ENCODE measurements at places on chromosomes 3 and 15.

DNA sequence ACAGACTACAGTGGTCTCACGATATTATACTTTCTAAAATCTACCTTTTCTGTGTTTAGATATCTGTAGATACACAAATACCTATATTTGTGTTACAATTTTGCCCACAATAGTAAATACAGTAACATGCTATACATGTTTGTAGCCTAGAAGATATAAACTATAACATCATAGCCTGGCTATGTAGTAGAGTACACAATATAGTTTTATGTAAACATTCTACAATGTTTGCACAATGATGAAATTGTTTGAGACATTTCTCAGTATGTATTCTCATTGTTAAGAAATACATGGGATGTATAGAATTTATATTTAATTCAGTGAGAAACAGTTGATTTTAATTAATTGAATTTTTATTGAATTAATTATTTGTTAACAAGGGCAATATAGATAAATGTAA, 1367.0 kb downstream of the OTOL1 start:
- no peak for DNase-seq

DNA sequence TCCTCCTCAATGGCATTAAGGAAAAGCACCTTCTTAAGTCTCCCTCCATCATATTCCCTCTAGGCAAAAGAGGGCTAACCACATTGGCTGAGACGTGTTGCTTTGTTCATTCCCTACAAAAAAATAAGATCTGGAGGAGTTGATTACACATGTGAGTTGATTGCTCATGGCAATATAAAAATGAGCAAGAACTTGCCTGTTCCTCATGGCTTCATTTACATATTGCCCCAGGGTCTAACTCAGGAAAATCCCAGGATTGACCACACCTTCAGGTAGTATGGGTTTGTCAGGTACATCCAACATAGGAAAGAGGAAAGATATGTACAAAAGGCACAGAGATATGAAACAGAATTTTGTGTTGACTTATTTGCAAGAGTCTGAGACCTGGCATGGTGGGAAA, 35.5 kb downstream of the NFKBIZ start:
- no peak for DNase-seq

GRCh38 chr3:117019082-117019713, 309.6 kb downstream of the TUSC7 start:
- peak; percentile 34 for DNase-seq

GRCh38 chr3:179179979-179180759, 32.0 kb downstream of the PIK3CA start:
- DNase-seq: no peak

DNA sequence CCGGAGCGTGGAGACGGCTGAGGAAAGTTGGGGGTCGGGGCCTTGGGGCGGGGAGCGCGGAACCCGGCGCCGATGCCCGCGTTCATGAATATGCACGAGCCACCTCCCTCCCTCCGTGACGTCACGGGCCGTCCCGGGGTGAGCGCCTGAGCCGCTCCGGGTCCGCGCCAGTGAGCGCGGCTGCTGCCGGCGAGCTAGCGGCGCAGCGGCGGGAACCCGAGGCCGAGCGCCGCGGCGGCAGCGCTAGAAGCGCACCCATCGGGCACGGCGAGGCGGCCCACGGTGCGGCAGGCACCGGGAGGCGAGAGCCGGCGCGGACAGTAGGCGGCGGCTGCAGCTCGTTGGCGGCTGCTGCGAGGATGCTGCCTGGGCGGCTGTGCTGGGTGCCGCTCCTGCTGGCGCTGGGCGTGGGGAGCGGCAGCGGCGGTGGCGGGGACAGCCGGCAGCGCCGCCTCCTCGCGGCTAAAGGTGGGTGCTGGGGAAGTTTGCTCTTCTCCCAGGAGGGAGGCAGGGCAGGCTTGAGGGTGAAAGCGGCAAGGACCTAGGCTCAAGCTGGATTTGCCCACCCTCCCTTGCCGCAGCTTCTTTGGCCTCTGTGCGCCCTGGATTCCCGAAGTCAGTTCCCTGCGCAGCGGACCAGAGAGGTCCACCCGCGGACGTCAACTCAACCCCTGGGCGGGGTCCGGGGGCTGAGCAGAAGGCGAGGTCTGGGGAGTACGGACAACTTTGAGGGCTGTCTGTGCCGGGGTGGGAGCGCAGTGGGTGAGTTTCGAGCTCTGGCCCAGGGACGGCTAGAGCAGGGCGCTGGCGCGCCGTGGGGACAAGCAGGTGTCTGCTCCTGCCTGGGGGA, at the start of gene CLSTN2:
CLSTN2 (plus strand) TSS at position 170 of the 850 bp plus-strand sequence.
- DNase-seq: peak; percentile 67

DNA sequence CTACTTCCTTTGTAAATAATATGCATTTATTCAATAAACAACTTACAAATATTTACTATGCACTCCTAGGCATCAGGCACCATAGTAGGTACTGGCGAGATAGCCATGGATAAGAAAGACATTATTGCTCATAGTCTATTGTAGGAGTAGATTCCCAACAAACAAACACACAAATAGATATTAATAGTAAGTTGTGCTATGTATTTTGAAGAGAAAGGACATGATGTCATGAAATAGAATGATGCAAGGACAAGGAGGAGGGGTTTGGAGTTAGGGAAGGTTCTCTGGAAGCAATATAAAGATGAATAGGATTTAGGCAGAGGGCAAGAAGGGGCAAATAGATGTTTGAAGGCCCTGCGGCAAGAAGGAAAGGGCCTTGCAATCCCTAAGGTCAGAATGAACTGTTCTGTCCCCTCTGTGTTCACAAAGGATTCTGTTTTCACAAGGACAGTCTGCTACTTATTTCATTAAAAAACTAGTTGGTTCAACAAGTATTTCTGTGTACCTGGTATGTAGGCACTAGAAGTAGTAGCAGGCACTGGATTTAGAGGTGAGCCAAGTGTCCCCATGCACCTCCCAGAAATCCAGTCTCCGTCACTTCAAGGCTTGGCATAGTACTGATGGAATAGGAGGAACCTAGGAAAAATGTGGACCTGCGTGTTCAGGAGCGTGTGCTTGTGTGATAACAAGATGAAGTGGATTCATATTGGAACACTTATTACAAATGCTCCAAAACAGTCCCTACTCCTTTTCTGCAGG, 231.8 kb upstream of the TPRG1 start:
- no peak for DNase-seq

GRCh38 chr3:152198665-152199064, 70.1 kb upstream of the MBNL1 start:
- no peak for DNase-seq

GRCh38 chr15:80890341-80891005, 99.1 kb downstream of the MESD start:
- no peak for DNase-seq
